Gastroesophageal sphincter (tissue), 4 donors: ENCODE measurements at places on chromosomes 4 and X.

DNA sequence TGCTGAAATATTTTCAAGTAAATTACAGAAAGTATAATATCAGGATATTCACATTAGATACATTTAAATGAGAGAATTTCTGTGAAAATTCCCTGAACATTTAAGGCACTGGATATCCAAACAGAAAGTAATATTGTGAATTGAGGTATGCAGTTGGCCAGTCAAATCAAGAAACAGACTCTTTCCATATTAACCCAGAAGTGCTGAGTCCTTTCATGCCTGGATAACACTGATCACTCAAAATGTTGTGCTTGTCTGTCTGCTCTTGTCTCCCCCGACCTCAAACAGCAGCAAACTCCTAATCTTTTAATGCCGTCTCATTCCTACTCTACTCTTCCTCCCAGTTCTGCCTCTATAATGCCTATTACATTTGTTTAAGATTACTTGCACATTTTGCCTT, 51.2 kb downstream of the TBC1D9 start:
- no peak for ATAC-seq

GRCh38 chr4:54561940-54562339, 95.8 kb upstream of the KIT start:
- ATAC-seq = no peak

DNA sequence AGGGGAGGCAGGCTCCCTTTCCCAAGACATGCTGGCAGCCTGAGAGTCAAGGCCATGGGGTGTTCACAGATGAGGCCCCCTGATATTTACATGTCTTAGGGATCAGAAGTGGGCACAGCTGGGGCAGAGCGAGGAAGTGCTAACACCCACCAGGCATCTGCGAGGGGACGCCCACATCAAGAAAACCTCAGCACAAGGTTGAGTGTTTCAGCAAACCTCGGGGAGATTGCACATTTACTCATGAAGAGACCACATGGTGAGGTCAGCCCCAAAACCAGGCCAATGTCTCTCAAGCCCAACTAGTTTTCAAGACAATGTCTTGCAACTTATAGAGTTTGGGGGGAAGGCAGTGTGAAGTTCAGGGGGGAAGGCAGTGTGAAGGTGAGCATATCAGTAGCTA, 55.2 kb downstream of the CLNK start:
- ATAC-seq = no peak

DNA sequence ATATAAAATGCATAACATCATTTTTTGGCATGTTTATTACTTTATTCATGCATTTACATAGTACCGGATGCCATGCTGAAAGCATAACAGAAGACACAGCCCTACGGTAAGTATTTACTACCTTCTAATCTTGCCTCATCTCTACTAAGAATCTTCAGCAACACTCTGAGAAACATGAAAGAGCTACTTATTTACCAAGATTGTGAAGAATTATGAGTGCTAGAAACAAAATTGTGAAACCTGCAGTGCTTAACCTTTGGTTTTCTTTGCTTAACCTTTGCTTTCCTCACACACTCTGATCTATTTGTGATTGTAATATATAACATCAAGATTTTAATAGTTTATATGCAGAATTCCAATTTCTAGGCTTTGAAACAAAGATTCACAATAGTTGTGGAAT, 7.4 kb downstream of the ANTXR2 start:
- no peak for ATAC-seq

- ATAC-seq = no peak
These were observed 111.0 kb downstream of the DDIT4L start for GRCh38 chr4:100079264-100079663.

GRCh38 chr4:154822775-154823174, 41.7 kb downstream of the RBM46 start:
- no peak for ATAC-seq
